ENCODE measurements at places on chromosomes 13 and 19.

DNA sequence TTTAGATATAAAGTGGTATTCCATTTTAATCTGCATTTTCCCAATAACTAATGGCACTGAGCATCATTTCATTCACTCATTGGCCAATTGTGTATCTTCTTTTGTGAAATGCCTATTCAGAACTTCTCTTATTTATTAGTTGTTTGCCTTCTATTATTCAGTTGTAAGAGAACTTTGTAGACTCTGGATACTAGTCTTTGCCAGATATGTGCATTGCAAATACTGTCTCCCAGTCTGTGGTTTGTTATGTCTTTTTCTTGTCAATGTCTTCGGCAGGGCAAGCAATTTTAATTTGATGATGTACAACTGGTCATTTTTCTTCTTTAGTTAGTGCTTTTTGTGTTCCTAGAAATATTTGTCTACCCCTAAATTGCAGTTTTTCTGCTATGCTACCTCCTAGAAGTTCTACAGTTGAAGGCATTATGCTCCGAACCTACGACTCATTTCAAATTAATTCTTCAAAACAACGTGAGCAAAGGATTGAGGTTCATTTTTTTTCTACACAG, 115.9 kb downstream of the TSHZ3 start:
- DNase-seq = no peak

- no peak for DNase-seq
Observed at GRCh38 chr13:108662528-108662927, 33.1 kb downstream of the MYO16 start.

DNA sequence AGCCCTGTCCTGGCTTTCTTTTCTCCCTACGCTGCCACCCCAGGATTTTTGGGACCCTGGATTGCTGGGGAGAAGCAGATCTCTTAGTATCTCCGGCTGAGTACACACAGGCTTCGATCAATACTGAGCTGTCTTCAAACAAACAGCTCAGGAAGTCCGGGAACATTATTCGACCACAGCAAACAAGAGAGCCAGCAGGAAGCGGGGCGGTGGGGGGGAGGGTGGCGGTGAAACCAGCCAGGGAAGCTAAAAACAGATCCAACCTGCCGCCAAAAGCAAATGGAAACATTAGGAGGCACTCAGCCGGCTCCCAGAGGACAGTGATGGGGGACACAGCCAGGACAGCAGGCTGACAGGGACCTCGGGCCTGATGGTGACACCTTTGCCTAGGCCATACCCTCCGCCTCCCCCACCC, 12.2 kb upstream of the BCAM start:
- peak; percentile 9 for DNase-seq

DNA sequence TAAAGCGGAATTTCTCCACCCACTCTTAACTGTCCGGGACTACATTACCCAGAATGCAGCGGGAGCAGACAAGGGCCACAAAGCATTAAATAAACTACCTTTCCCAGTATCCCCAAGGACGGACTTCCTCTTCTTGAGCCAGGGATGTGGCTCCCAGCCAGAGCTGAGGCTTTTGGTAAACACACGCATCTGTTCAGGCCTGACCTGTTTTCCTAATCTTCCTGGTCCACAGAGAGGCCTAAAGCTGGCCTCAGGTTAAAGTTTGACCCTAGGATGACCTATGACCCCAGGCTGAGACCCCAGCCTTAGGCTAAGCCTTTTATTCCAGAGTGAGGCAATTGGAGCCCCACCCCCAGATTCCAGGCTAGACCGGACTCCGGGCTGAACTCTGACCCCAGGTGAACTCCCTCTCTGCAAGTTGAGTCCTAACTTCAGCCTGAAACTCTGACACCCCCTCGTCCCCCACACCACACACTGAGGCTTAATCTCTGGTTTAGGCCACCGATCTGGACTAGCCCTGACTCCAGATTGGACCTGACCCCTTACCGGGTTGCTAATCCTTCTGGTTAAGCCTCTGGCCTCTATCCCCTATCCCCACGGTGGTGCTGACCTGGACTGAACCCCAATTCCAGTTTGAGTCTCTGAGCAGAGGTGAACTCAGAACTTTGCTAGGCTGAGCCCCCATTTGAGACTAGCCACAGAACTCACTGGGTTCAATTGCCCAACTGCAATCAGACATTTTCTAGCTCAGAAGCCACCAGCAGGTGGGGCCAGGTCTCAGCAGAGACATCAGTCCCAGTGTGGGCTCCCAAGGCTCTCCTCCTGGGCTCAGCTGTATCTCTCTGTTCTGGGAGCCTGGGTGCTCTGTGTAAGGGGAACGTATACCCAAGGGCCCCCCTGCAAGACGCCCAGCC, 750 bp upstream of the GPR108 start:
- DNase-seq = peak; percentile 98

GRCh38 chr19:34041925-34042521, 130.3 kb upstream of the LSM14A start:
- DNase-seq = peak; percentile 13

GRCh38 chr13:43916828-43917227, 37.1 kb downstream of the LACC1 start:
- DNase-seq = no peak

DNA sequence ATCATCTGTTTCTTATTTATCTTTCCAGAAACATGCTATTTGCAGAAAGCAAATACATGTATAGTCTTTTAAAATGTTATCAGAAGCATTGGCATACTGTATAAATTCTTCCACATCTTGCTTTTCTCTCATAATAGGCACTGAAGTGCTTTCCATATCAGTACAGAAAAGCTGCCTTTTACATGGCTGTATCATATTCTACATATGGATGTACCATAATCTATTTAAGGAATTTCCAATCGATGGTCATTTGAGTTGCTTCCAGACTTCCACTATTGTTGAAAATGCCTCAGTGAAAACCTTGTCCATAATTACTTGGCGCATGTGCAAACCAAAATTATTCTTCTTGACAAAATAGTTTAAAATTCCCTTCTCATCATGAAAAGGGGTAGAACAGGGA, 272.5 kb downstream of the LHFPL6 start:
- DNase-seq = no peak
